Mesenteric fat pad (tissue), 1 donor: ENCODE measurements at places on chromosomes 4 and X. TPM values are rescaled to one million over a fixed set of nuclear protein-coding genes. Genes with fewer than 3 reads are reported as not detected.
A peak's percentile ranks its signal among the peaks of the same experiment; 100 is the strongest.

TMPRSS11B gene
- not detected for total RNA-seq

- no peak for DNase-seq
Measured at GRCh38 chr4:76952071-76952470, 2.5 kb downstream of the SEPTIN11 start.

DNA sequence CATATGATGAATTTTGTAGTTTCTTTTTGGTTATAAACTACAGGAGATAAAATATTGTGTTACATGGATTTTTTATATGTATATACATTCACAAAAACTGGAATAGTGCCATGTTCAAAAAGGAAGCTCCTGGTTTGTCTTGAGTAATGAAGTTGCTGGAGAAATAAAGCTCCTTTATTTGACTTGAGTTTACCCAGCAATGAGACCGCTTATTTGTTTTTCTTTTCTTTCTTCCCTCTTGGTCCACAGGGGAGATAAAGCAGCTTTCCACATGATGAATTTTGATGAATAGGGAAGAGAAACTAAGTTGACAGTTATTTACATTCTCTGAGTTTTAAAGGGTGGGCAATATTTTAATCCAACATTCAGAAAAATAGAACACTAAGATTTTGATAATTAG is 176.5 kb downstream of the GPM6A start:
- DNase-seq, result no peak

- peak; percentile 72 for DNase-seq
Measured at GRCh38 chrX:1534301-1535168, 2.5 kb downstream of the P2RY8 start.

MSANTD1 gene
- 0.80 TPM for total RNA-seq

BCORL1 gene
- total RNA-seq, result 42.5 TPM

TEX11 gene
- not detected for total RNA-seq

DNA sequence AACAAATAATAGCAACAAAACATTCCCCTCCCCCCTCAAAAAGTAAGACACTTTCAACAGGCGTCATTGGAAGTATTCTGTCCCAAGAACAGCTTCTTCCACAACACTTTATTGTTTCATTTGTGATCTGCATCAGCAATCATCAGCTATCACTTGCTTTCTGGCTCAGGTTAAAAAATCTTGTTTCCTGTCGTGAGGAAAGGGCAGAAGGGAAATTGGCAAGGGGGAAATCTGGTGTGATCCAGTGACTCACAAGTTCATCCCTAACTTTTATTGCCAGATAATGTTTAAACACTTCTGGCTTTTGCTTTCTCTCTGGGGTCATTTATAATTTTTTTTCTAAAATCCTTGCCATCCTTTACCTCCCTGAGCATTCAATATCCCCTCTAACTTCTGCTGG is 247.4 kb upstream of the GIMD1 start:
- no peak for DNase-seq

- DNase-seq, result no peak
Measured at GRCh38 chr4:148215202-148215601, 227.0 kb downstream of the NR3C2 start.

GRCh38 chr4:52617336-52618020 is 41.6 kb downstream of the USP46 start:
- DNase-seq, result no peak

GRCh38 chrX:50497114-50497513 is 26.5 kb upstream of the DGKK start:
- no peak for DNase-seq

DNA sequence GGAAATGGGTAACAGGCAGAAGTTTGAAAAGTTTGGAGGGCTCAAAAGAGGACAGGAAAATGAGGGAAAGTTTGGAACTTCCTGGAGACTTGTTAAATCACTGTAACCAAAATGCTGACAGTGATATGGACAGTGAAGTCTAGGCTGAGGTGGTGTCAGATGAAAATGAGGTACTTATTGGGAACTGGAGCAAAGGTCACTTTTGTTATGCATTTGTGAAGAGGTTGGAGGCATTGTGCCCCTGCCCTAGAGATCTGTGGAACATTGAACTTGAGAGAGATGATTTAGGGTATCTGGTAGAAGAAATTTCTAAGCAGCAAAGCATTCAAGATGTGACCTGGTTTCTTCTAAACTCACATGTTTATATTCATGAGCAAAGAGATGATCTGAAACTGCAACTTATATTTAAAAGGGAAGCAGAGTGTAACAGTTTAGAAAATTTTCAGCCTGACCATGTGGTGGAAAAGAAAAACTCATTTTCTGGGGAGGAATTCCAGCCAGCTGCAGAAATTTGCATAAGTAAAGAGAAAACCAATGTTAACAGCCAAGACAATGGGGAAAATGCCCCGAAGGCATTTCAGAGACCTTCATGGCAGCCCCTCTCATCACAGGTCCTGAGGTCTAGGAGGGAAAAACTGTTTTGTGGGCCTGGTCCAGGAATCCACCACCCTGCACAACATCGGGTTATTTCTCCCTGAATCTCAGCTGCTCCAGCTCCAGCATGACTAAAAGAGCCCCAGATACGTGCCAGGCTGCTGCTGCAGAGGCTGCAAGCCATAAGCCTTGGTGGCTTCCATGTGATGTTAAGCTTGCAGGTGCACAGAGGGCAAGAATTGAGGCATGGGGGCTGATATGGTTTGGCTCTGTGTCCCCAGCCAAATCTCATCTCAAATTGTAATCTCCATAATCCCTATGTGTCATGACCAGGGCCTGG is 632.5 kb upstream of the GNPDA2 start:
- DNase-seq, result no peak

DNA sequence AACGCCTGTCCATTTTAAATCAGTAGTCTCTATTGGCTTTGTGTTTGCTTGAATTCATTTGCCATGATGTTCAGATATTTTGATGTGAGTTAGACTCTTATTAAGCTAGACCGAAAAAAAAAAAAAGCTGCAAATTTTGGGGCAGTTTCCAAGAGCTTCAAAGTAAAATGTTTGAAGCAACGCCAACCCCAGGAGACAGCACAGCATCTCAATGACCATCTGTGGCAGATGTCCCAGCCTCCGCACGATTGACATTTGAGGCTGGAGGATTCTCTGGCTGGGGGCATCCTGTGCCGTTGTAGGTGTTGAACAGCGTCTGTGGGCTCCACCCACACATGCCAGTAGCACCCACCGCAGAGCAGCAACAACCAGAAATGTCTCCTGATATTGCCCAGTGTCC is 17.1 kb upstream of the ARSF start:
- no peak for DNase-seq

DNA sequence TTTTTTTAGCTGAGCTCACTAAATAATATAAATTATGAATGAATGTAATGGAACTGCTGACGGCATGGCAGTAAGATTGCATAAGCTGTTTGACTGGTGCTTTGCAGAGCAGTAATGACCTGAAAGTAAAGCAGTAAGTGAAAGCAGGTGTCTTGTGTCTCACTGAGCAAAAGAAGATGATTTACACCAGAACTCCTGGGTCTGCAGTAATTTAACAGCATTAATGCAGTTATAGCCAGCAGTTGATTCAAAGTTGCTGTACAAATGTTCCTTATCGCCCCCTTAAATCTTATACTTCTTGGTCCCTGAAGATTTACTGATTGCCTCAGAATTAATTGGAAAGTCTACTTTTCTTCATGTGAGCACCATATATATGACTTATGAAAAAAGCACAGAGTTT is 187.7 kb downstream of the DCTD start:
- no peak for DNase-seq

GRCh38 chr4:28686618-28687017 is 1826.0 kb downstream of the STIM2 start:
- no peak for DNase-seq

FAM149A gene
- 10.1 TPM for total RNA-seq

- no peak for DNase-seq
Measured at GRCh38 chr4:142405021-142405694, 440.9 kb downstream of the INPP4B start.

SSX3 gene
- total RNA-seq, result not detected

GRCh38 chr4:110064295-110064694 is 134.1 kb downstream of the ELOVL6 start:
- DNase-seq, result no peak

GRXCR1 gene
- total RNA-seq, result not detected

GRCh38 chr4:137968956-137969678 is 273.0 kb downstream of the SLC7A11 start:
- DNase-seq, result no peak

DNA sequence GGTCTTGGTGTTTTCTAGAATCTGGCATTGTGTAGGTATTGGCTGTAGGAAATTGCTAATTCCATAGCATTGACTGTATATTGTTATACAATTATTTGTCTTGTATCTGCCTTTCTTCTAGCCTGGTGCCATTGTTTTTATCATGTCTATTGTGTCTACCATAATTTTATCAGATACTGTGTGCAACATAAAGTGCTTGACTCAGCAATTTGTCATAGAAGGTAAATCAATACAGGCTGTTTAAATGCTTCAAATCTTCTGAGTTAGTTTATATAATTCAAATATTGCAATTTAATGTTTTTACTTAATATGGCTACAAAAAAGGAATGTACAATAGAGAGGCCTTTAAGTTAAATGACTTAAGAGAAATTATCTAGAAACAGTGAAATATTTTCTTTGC is 263.3 kb upstream of the UGT8 start:
- DNase-seq, result no peak

GRCh38 chr4:147571036-147571770 is 46.0 kb upstream of the TMEM184C start:
- DNase-seq, result no peak
